Jurkat, Clone E6-1 (cell line): ENCODE measurements at places on chromosomes 1 and 21.

GRCh38 chr1:15145327-15145726, 8.2 kb upstream of the TMEM51 start:
- no peak for DNase-seq

- DNase-seq = no peak
Observed at GRCh38 chr1:34970829-34971228, 14.3 kb downstream of the TMEM35B start.

GRCh38 chr1:94081566-94082344, 39.2 kb downstream of the ABCA4 start:
- DNase-seq = no peak

- no peak for DNase-seq
Observed at GRCh38 chr1:196361112-196361714, 247.0 kb downstream of the KCNT2 start.

DNA sequence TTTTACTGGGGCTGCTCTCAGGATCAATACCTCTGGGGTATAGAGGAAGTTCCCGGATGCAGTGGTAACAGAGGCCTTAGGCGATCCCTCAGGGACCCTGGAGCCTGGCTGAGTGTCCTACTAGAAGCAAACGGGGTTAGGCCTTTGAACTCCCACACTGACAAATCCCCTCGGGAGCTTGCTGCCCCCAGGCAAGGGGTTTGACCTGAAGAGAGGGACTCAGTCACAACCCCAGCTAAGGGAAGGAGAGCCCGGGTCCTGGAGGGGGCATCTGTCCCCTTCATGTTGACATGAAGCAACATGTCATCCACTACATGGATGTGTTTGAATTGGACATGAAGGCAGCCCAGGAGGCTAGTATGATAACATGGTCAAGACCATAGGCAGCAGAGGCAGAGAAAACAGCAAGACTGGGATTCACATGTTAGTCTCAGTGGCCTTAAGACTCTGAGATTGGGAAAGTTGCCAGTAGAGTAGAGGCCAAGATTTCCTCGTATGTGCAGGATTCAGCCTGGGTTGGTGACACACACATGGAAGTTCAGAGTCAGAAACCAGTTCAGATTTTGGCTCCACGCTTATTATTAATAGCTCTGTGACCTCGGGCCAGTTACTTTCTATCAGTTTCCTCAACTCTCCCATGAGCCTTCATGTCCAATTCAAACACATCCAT, 101.5 kb downstream of the KCNN3 start:
- DNase-seq = no peak

DNA sequence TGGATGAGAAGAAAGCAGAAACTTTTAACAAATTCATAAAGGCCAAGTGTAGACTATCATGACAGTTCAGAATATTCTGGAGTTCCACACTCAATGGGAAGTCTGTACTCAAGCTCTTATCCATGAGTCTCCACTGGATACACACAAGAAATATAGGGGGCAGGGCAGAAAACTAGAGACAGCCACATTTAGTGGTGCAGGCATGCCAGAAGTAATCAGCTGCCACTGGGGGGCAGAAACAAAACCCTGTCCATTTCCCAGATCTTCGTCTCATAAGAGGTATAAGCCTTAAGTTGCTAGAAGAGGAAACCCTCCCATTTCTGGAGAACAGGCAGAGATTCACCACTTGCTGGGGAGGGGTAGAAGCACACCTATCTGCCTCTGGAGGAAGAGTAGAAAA, 166.8 kb upstream of the GALNT2 start:
- DNase-seq = no peak

DNA sequence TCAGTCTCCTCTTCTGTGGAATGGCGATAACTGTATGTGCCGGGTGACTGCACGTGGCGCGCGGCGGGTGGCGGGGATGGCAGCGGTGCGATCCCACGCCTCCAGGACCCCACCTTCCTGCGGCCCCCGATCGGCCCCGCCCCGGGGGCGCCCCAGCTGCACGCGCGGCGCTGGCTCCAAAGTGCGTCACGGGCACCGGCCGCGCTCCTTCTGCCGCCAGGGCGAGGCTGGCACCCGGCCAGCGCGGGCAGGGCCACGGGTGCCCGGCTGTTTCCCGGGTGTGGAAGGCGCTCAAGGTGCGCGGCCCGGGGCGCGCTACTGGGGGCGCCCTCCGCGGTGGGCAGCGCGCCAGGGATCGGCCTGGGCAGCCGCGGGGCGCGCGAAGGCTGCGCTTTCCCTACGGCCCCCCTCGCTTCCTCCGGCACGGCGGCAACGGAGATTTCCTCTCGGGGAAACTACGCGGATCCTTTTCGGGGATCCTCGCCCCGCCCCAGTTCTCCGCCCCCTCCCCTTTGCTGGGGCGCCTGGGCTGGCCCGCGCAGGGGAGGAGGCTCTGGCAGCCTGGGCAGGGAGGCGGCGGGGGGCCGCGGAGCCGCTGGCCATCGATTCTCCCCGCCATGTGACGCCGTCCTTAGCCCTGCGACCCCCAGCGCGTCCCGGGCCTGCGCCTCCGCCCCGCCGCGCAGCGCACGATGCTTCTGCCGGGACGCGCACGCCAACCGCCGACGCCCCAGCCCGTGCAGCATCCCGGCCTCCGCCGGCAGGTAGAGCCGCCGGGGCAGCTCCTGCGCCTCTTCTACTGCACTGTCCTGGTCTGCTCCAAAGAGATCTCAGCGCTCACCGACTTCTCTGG, at the start of gene EVA1C:
TSS of gene EVA1C (plus strand) at position 545 of the 853 bp plus-strand sequence. CDS start at position 693, 148 bp downstream.
- DNase-seq = no peak

DNA sequence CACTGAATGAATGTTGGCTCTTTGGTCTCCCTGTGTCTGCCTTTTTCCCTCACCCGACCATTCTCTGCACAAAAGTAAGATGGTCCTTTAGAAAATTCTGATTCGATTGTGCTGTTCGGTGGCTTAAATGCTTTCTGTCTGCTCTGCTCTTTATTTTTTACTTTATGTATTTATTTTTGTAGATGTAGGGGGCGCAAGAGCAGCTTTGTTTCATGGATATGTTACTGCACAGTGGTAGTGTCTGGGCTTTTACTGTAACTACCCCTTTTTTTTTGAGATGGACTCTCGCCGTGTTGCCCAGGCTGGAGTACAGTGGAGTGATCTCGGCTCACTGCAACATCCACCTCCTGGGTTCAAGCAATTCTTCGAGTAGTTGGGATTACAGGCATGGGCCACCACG, 15.7 kb downstream of the NLRP3 start:
- DNase-seq = no peak

GRCh38 chr1:107405236-107405635, 264.4 kb downstream of the NTNG1 start:
- DNase-seq = no peak

DNA sequence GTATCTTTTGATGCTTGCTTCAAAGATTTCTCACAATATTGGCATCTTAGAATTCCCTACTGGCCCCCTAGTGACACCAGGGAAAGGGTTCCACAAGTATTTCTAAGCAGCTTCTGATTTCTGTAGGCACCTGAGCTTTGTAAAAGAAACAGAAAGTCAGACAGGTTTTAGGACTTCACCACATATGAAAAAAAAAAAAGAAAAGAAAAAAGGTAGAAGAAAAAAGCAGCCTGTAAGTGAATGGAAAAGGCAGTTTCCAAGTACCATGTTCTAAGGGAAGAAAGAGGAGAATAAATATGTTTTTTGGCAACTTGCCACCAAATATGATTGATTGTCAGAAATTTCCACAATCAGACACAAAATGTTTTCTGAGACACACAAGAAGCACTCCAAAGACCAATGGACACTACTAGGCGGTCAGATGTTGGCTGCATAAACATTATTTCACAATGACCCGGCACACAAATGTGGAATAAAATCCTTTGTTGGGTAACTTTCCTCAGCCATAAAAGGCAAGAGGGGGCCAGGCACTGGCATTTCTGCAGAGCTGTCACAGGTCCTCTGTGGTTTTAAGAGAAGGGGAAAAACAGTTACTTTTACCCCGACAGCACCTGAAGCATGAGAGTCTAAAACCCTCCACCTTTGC, 12.7 kb upstream of the CPLANE2 start:
- peak; percentile 54 for DNase-seq

DNA sequence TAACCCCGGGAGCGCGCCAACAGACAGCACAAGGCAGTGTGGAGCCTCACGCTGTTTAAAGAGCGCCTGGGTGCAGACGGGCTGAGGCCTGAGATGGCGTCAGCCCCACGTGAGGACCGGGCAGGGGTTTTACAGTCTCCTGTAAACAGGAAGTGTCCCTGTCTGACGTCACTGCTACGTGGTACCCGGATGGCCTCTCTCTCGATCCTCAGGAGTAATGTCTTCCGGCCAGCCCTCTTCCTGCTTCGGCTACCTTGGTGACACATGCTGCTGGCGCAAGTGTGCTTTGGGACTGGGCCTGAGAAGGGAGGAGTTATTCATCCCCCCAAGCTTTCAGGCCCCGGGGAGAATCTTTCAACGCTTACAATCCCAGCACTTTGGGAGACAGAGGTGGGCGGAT, 41.2 kb downstream of the CNST start:
- no peak for DNase-seq

DNA sequence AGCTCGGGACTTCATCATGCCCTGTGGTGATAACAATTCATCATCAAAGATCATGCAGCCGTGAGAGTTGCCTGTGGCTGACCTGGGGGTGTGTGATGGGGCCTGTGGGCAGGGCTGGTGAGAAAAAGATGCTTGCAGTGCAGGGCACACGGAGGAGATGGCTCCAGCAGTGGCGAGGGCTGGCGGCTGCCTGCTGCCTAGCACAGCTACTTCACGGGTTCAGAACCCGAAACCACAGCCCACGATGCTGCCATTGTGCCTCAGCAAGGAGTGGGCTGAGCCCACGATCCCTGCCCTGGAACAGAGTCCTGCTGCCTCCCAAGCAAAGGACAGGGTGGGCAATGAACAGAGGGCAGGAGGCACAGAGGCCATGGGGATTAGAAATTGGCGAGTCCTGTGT, 631 bp upstream of the KRTAP10-9 start:
- DNase-seq = no peak
